Right atrium auricular region (tissue), 2 donors: ENCODE measurements at places on chromosomes 4 and X. TPM values are rescaled to one million over a fixed set of nuclear protein-coding genes. Genes with fewer than 3 reads are reported as not detected.

UGDH gene
- total RNA-seq = 34.7 TPM

NELFA gene
- total RNA-seq = 8.0 TPM

CWH43 gene
- total RNA-seq = not detected

PPBP gene
- not detected for total RNA-seq

UGT2B15 gene
- not detected for total RNA-seq

LEF1 gene
- total RNA-seq = not detected

SSX2 gene
- total RNA-seq = not detected

LRCH2 gene
- 4.9 TPM for total RNA-seq

IBSP gene
- not detected for total RNA-seq

- DNase-seq = no peak
Measured at GRCh38 chrX:42776195-42776594, 1.8 kb downstream of the PPP1R2C start.

GRCh38 chrX:138928737-138929459, 217.4 kb upstream of the FGF13 start:
- DNase-seq = no peak

DNA sequence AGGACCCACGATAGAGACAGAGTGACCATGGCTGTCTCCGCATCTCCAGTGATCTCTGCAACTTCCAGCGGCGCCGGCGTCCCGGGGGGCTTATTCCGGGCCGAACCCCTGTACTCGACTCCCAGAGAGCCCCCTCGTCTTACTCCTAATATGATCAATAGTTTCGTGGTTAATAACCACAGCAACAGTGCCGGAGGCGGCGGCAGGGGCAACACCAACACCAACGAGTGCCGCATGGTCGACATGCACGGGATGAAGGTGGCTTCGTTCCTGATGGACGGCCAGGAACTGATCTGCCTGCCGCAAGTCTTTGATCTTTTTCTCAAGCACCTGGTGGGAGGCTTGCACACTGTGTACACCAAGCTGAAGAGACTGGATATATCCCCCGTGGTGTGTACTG, 343 bp downstream of the DACH2 start:
- DNase-seq = no peak

GRCh38 chr4:78069859-78070258, 12.7 kb downstream of the FRAS1 start:
- DNase-seq = no peak

DNA sequence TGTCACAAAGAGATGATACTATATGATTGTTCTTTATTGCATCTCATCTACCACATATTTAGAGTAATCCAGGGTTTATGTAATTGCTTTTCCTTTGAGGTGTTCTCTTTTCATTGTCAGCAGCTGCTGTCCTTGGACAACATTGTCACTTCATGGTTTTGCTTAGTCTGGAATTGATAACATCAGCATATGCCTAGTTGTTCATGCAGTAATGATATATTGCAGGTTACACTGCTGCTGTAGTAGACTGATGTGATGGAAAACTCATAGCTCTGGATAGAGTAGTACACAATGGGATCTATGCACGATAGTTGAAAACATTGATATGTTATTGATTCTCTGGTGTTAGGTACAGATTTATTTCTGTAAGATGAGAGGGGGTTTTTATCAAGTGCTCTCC, 13.7 kb downstream of the NEIL3 start:
- DNase-seq = no peak

DNA sequence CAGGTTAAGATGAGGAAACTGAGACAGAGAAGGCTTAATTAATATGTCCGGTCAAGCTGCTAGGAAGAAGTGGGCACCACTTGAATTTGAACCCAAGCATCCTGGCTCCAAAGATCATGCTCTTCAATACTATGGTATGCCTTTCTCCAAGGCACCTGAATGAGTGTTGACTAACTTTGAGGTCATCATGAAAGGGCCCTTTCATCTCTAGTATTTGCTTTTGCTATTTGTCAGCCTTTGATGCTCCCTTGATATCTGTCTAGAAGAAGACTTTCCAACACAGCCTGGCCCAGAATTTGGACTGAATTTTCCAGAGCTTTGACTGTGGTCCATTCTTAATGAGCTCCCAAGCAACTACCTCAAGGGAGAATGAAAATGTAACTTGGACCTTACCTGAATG, 179.1 kb upstream of the DKK2 start:
- DNase-seq = no peak

DNA sequence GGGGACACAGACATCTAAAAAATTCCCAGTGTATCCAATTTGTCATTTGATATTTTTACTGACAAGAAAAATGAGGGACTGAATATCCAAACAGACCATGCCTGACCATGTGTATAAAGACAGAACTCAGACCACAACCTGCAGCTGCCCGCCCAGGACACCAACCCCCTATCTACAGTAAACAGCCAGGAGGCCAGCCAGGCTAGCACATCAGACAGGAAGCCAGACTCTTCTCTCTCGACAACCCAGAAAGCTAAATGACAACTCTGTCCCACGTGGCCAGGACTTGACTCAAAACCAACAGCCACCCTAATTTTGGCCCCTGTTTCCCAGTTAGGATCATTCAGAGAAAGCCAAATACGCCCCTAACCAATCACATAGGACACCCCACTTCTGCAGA, 15.1 kb downstream of the AFAP1 start:
- DNase-seq = no peak

- DNase-seq = no peak
Measured at GRCh38 chr4:79426989-79427388, 19.0 kb upstream of the GK2 start.

DNA sequence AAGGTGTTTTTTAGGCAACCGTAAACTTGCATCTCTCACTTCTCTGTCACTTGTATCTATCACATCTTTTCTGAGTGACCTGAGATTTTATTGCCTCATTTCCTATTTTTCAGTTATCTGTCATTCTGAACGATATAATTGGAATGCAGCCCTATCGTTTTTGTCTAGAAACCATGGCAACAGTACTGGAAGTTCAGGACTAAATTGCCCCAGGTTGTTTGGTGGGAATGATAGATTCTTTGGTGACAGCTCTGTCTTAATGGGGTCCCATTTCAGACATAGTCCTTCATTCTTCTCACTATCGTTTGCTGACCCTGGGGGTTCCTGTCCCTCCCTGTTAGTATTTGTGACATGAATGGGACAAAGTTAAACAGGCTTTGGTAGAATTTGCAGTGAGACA, 267.7 kb upstream of the GALNT7 start:
- DNase-seq = no peak

- DNase-seq = no peak
Measured at GRCh38 chrX:129462707-129463106, 60.6 kb downstream of the SMARCA1 start.

DNA sequence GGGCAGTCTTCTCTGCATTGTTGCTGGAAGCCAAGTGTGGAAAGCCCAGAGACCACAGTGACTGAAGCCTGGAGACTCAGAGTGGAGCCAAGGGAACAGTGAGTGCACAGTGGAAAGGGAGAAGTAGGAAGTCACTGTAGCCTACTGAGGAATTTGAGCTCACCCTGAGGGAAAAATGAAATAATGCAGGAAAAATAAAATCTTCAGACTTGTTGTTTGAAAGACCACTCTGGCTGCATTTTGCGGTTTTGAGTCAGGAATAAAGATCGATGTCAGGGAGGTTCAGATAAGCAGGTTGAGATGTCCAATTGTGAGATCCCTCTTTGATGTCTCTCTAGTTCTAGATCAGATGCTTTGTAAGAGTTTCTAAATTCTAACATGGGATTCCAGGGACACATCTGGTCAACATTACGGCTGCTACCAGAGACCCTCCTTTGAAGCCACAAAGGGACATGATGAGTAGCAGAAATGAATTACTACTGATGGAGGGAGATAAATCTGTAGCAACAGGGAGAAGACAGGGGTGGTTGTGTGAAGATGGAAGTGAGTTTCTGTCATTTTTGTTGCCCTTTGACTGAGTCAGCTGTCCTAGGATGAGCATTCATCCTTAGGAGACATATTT, 8.4 kb downstream of the ADH4 start:
- DNase-seq = no peak

DNA sequence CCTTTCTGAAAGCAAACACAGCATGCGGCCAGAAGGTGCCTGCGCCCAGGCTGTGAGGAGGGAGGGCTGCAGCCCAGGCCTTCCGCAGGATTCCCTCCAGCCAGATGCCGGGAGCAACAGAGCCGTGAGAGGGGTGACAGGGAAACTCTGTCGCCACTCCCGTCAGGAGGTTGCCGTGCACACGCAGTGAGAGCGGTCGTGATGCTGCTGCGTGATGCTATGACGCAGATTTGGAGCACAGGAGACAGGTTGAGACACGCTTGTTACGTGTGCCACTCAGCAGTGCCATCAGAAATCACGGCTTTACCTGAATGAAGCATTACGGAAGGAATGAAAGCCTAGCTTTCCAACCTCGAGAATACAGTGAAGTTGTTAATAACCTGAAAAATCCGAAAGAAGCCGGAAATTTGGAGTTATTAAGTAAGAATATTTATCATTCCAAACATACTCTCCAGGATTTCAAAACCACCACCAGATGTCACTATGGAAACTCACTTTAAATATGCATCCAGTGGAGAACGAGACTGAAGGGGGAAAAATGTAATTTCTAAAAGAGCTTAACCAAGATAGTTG, 54.4 kb downstream of the FAT1 start:
- DNase-seq = no peak

GRCh38 chrX:3119376-3119775, 78.1 kb downstream of the ARSF start:
- no peak for DNase-seq

DNA sequence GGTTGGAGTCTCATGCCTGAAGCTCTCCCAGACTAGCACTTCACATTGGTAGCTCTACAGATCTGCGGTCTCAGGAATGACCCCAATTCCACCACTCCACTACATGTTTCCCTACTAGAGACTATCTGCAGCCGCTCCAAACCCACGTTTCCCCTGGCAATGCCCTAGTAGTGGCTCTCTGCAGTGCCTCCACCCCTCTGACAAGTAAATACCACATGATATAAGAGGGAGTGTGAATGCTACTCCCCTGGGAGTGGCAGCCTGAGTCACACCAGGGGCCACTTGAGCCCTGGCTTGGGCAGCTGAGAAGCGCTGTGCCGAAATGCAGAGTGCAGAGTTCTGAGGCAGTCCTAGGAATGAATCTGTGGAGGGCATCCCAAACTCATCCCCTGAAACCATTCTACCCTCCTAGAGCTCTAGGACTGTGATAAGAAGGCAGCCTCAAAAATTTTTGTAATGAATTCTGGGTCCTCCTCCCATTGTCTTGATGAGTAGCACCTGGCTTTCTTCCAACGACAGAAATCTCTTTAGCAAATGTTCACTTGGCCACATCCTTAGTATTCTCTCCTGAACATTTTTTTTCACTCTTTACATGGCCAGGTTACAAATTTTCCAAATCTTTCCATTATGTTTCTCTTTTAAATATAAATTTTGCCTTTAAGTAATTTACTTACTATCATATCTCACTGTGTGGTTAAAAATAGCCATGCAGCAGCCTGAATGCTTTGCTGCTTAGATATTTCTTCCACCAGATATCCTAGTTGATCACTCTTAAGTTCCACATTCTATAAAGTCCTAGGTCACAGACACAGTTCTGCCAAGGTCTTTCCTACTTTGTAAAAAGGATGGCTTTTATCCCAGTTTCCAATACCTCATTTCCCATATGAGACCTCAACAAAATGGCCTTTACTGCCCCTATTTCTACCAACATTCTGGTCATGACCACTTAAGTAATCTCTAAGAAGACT, 160.2 kb upstream of the CPEB2 start:
- DNase-seq = no peak

- DNase-seq = peak; percentile 78
Measured at GRCh38 chrX:275967-276580, 5.1 kb upstream of the PLCXD1 start.

DNA sequence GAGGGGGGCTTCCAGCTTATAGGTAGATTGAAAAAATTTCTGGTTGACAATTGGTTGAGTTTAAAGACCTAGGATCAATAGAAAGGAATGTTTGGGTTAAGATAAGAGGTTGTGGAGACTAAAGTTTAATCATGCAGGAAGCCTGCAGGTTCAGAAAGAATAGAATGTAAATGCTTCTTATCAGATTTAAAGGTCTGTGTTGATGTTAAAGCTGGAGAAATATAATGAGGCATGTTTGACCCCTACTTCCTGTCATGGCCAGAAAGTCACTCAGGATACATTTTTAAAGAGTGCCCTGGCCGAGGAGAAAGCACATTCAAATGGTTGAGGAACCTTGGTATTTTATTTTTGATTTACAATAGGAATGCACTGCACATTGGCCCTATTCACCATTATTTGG, 3.9 kb upstream of the RRAGB start:
- no peak for DNase-seq

DNA sequence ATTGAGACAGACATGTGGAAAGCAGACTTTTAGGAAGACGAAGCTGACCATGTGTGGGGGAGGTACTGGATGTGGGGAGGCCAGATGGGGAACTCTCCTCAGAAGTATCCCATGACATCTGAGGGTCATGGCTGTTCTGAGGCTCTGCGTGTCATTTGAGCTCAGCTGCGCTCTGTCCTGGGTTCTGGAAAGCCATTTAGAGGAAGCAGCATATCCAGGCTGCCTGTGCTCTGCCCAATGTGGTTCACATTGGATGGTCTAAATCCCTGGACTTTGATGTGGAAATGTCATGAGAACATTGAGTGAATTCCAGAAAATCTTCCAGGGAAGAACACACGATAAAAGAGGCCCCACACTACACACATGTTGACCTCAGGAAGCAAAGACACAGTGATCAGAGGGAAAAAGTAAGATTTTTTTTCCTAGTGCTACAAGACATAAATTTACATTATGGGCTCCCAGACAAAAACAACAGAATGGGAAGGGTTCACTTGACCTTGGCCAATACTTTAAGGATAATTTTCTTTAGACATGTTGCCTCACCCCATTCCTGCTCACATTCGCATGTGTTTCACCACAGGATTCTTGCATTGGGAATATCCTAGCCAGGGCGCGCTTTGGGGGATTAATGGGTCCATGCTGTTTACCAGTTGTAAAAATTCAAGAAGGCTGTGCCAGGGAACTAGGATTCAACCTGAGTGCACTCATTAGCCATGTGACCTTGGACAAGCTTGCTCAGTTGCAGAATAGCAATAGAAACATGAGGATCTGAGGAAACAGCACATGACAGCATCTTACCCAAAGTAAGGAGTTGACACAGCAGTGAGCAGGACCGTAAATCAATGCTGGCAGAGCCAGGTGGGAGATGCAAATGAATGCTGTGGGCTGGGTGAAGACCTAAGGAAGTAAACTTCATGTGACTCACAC, 73.2 kb upstream of the C1QTNF7 start:
- no peak for DNase-seq

GRCh38 chr4:1654216-1654955, 29.7 kb downstream of the FAM53A start:
- no peak for DNase-seq

DNA sequence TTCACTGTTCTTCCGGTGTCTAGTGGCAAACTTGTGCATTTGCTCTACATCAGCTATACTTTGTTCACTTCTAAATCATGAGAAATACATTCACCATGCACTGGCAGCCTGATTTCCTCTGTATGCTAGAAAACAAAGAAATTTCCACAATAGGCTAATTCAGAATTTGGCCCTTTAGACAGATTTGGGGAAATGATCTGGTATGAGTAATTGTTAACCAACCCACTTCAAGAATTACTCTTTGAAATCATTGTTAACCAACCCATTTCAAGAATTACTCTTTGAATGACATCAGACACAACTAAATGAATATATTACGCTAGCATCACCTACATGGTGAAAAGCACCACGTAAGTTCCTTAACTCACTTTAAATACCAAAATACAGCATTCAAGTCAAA, 14.6 kb downstream of the APBB2 start:
- no peak for DNase-seq
